NCI-H748 treated with DMSO at 0.1 percent for 48 hours (cell line): ENCODE measurements at places on chromosomes 12 and 14.

- no peak for DNase-seq
These were observed 101.2 kb upstream of the CCDC175 start for GRCh38 chr14:59677771-59678231.

DNA sequence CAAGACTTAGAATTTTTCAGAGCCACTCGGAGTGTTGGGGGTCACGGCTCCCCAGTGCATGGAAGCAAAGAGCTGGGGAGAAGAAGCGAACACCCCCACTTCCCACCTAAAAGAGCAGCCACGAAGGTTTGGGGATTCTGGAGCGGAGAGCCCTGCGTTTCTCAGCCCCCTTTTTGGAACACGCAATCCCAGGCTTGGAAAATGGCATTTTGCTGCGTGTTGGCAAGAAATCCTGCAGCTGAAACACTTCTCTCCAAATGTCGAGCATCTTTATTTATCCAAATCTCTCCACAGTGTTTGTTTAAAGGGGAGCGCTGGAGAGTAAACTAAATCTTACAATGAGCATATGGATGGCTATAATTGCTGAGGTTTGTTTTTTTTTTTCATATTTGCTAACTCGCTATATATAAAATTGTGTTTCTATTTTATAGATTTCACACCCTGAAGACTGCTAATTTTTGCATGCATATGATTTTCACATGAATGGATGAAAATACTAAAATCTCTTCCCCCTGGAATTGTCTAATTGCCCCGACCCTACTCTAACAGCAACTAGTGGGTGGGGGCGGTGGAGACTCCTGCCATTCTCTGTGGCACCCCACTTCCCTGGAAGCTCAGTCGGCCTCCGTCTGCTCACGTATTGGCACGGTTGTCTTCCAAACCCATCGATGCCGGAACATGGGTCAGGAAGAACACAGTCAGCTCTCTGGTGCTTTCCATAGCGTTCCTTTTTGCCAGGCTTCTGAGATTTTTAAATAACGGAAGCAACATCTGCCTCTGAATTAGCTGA is 120.5 kb downstream of the GCH1 start:
- no peak for DNase-seq

DNA sequence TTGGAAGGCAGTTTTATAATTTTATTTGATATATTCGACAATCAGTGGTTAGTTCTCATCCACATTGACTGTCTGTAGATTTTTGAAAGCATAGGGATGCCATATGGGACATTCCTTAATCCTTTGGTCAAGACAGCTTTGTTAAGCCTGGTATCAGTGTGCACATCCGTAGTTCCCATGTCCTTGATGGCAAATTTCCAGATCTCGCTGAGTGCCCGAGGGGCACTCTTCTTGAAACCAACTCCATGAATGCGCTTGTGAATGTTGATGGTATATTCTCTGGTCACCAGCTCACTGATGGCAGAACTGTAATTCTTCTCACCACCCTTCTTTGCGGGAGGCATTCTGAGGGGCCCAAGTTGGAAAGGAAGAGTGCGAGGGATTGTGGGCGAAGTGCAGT is 6.1 kb upstream of the DENND5B start:
- no peak for DNase-seq

- DNase-seq, result no peak
These were observed 93.3 kb upstream of the RIC8B start for GRCh38 chr12:106681210-106681609.

GRCh38 chr12:106753526-106753925 is 21.0 kb upstream of the RIC8B start:
- no peak for DNase-seq

DNA sequence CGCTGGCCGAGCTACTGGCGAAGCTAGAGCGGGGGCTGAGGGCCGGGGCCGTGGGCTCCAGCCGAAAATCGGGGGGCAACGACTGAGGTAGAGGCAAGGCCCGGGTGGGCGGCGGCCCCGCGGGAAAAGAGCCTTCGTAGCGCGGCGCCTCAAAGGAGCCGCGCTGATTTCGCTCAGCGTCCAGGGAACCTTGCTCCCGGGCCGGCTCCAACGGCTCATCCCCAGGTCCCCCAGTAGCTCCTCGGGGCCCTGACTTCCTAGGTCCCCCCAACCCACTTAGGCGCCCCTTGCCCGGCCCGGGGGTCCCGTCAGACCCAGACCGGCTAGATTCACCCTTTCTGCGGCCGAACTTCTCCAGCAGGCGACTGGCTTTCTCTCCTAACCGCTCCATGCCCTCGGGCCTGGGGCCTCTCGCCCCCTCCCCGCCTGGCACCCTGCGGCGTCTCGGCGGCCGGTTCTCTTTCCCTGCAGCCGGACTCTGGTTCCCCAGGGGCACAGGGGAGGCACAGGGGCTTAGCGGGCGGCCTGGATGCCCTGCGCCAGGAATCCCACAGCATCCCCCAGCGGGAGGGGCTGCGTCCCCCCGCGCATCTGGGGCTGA is 375 bp downstream of the AJUBA start:
- DNase-seq, result no peak

- no peak for DNase-seq
These were observed 78.8 kb upstream of the NRXN3 start for GRCh38 chr14:78091361-78091760.

- no peak for DNase-seq
These were observed 436 bp downstream of the VPS33A start for GRCh38 chr12:122265886-122266229.

DNA sequence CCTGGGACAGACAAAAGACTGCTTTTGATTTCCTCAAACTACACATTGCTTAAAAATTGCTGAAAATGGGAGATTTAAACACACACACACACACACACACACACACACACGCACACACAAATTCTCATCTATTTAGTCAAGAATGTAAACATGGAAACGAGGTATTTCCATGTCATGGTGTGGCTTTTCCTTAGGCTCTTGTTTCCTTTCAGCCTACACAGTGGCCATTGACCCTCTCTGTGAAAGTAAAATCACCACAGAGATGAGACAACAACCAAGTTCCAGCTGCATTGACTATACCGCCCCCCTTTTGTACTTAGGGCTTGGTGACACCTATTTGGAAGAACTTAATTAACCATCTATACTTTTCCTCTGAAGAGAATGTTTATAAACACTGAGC is 41.9 kb downstream of the TTC8 start:
- no peak for DNase-seq

DNA sequence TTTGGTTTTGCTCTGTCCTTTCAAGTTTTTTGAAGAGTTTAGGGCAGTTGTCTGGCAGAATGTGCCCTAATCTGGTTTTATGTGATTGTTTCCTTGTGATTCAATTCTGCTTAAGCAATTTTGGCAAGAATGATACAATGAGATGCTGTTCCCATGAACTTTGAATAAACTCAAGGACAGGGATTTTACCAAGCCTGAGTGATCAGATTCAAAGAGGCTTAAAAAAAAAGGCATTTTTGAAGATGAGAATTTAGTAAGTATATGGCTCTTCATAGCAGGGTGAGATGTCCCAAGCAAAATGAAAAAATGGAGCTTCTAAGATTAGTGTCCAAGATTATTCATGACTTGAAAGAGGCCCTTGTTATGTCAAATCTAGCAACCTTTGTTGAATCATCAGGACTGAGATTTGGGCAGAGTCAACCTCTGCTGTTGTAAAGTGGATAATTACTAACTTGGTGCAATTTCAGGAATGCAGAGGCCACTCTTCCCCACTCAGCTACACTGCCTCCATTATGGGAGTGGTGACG is 180.6 kb upstream of the NUDT4 start:
- DNase-seq, result no peak

DNA sequence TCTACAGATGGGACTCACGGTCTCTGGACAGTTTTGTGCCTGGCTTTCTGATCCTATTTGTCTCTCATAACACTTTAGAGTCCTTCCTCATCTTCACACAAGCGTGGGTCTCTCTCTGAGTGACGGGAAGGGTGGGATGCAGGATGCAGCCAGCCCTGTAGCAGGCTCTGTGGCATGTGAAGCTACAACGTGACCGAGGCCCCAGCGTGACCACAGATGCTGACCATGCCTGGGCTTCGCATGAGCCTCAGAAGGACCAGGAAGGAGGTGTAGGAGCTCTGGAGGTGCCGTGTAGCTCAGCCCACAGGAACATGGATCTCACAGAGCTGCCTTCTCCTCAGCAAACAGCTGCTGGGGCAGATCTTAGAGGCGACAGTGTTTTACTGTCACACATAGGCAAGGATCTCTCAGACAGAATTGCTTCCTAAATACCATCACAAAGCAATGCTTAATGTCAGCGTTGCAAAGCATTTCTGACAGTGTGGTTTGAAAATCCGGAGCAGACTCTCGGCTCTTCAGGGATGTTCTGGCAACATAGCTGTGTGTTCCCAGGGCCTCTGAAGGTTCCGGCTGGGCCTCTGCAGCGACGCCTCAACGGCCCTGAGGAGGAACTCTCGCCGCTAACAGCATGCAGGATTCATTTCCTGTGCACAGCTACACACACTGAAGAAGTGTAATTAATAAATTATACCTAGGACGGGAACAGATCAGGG is 21.9 kb downstream of the ANKLE2 start:
- DNase-seq, result no peak

DNA sequence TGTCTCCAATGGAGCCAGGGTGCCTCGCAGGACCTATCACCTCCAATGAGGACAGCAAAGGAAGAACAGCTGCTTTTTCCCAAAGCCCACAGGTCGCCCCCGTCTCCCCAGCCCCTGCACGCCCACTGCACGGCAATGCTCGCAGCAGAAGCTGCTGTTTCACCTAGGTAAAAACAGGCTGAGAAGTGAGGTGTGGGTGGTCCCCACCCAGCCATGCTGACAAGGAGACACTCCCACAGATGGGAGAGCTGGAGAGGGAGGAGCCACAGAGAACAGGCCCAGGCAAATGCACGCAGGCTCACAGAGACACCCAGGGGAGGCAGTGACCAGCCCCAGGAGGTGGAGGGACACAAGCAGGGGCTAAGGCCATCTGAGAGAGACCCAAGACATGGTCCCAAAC is 10.4 kb downstream of the CFAP73 start:
- no peak for DNase-seq

- no peak for DNase-seq
These were observed 94.9 kb downstream of the PPM1H start for GRCh38 chr12:62839869-62840660.

DNA sequence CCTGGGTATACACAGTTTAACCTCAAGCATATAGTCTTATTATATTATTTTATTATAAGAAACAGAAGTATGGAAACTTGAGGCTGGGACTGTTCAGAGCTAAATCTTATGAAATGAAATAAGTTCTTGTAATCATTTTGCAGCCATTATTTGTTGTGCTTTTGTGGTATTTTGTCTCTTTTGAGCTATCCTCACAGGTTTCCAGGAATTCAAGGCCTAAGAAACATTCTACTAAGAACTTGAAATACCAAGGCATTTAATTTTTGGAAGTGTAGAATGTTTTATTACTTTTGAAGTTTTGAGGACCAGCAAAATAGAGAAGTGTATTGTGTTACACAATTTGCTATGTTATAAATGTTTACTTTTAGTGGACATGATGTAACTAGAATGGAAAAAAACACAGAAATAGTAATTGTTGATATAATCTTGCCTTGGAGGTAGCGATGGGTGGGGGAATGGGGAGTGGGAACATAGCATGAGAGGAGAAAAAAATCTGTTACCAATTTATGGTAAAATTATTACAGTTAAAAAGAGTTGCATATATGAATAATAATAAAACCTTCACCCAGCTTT is 81.7 kb downstream of the CRADD start:
- no peak for DNase-seq

GRCh38 chr14:21072031-21072473 is 1.9 kb downstream of the ARHGEF40 start:
- no peak for DNase-seq

DNA sequence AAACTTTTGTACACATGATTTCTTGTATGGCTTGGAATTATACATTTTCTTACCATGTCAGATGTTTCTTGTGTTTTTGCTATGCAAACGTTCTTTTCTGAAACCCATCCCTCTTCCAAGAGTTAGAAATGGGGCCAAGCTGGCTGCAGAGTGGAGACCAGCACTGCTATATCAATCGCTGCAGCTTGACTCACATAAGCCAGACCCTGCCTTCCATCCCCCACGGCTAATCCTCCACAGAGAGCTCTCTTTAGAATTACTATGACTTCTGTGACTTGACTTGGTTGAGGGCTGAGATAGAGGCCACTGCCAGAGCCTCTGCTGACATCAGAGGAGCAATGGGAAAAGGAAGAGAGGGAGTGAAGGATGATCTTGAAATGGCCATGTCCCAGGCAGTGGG is 147.9 kb downstream of the DACT1 start:
- no peak for DNase-seq

DNA sequence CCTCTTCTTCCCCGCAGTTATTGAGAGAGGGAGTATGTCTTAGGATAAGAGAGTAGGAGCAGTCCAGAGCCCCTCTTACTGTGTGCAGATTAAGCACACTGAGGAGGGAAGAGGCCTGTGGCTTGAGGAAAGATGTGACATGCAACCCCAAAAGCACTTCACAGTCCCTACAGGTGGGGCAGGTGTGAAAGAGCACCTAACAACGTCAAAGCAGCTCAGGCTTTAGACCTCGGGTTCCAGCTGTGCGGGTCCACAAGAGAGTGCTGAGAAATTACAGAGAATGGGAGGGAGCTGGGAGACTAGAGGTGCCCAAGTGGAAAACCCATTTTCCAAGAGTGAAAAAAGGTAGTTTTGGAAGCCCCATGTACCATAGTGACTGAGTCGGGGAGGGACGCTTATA is 127.6 kb downstream of the SLC25A47 start:
- DNase-seq, result no peak

- DNase-seq, result no peak
These were observed 1330.7 kb upstream of the TMEM132C start for GRCh38 chr12:126936181-126936851.

- DNase-seq, result no peak
These were observed 24.1 kb downstream of the AHNAK2 start for GRCh38 chr14:104953896-104954656.

- DNase-seq, result no peak
These were observed 5.4 kb downstream of the SERPINA1 start for GRCh38 chr14:94382716-94383596.

GRCh38 chr12:98533723-98534251 is 18.4 kb downstream of the TMPO start:
- no peak for DNase-seq
